ENCODE measurements at places on chromosomes 3 and 15.
A peak's percentile ranks its signal among the peaks of the same experiment; 100 is the strongest.

DNA sequence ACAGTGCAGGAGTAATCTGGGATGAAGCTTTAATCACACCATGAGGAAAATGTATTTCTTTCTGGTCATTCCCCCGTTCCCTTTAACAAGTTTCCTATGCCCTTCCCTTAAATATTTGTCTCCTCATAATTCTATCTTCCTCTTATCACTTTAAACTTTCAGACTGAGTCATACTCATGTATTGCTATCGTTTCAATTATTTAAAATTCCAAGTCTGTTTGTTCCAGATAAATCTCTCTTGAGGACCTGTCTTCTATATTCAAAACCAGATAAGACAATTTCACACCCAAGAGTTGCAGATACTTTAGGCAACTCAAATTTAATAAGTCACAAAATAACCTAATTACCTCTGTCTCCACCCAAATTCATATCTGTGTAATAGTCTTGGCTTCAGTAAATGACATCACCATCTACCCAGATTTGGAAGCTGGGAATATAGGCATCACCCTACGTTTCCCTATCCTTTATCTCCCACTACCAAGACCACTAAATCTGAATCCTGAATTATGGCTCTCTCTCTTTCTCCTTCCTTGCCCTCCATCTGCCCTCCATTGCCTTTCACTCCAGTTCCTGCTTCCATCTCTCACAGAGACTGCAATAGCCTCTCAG is 220.1 kb downstream of the PYDC2 start:
- DNase-seq, result no peak

GRCh38 chr3:151276038-151276686 is 2.2 kb downstream of the P2RY14 start:
- no peak for DNase-seq

- DNase-seq, result no peak
Observed at GRCh38 chr15:89857673-89858072, 36.1 kb downstream of the AP3S2 start.

- DNase-seq, result no peak
Observed at GRCh38 chr15:78056714-78057269, 20.7 kb downstream of the TBC1D2B start.

DNA sequence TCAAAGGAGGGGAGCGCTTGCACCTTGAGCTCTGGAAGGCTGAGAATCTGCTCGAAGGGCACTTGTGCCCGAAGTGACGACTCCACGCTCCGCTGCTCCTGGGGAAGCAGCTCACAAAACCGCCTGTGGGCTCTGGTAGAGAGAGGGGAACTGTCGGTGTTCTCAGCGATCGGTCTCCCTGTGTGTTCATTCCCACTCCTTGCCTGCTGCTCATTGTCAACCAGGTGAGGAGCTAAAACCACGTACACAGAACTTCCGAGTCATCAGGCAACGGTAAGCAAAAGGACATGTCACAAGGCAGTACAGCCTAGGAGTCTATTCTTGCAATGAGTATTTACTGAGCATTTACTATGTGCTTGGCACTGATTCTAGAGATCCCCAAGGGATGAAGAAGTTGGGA is 1.5 kb downstream of the CIB1 start:
- DNase-seq, result no peak

GRCh38 chr15:91561371-91562100 is 292.0 kb upstream of the SLCO3A1 start:
- DNase-seq, result no peak

- DNase-seq, result no peak
Observed at GRCh38 chr3:32945136-32945535, 6.3 kb upstream of the CCR4 start.

DNA sequence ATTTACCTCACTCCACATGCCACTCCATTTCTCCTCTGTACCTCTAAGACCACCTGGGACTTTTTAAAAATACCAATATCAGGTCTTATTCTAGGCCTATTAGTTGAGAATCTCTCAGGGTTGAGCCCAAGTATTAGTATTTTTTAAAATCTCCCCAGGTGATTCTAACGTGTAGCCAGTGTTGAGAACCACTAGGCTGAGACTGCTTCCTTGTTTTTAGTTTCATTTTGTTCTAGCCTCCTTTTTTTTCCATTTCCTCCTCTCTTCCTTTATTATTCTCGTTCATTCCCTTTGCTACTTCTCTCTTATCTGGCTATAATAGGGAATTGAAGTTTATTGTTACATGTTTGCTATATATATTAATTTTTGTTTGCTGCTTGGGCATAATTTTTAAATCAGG is 217.8 kb upstream of the CD96 start:
- DNase-seq, result no peak

GRCh38 chr3:55524565-55525244 is 37.6 kb upstream of the WNT5A start:
- DNase-seq, result no peak

- no peak for DNase-seq
Observed at GRCh38 chr3:134600206-134600605, 50.6 kb downstream of the KY start.

- DNase-seq, result no peak
Observed at GRCh38 chr3:151879037-151879436, 5.6 kb downstream of the SUCNR1 start.

GRCh38 chr3:56921573-56922453 is 120.1 kb upstream of the ARHGEF3 start:
- DNase-seq, result no peak

- DNase-seq, result no peak
Observed at GRCh38 chr15:60767134-60767824, 288.3 kb upstream of the ICE2 start.

GRCh38 chr3:102225407-102226132 is 209.2 kb upstream of the ZPLD1 start:
- no peak for DNase-seq

DNA sequence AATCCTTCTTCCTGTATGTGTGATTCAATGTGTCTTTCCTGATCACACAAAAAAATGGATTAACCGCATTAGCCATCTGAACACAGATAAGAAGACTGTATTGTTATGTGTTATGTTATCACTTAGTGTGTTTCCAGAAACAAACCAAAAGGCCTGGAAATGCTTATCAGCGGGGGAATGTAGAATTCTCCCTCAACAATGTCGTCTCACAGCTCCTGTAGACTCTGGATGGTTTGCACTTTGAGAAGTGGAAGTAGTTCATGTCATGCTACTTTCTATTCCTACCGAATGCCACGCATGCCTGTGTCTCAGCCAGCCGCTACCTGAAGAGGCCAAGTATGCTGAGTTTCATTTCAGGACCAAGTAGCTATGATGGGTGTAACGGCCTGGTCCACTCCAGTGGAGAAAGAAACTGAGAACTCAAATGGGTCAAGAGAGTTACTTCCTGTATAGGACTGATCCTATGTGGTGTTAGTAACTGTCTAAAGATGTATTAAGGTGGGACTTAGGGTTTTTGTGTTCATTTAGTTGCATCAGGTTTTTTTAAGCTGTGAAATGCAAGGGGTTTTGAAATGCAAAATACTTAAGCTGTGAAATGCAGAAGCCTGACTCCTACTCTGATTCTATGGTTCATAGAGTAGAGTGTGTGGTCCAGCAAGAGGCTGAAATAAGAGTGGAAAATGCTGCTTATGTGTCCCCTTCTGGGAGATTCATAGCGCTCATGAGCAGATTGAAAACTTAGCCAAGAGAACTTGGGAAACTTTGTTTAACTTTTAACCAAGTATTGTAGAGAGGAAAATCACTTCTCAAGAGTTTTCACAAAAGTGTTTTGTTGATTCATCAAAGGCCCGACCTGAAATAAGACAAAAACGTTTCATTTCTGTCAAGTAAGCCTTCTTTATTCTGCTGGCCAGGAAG is 118.5 kb upstream of the LMOD3 start:
- DNase-seq, result no peak

- DNase-seq, result no peak
Observed at GRCh38 chr15:63978511-63979261, 67.6 kb downstream of the DAPK2 start.

DNA sequence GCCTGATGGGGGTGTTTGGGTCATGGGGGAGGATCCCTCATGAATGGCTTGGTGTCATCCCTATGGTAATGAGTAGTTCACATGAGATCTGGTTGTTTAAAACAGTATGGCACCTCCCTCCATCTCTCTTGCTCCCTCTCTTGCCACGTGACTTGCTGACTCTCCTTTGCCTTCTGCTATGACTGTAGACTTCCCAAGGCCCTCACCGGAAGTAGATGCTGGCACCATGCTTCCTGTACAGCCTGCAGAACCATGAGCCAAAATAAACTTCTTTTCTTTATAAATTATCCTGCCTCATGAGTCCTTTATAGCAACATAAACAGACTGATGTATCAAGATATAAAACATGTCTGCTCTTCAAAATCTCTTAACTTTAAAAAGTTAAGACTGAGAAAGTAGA is 96.1 kb downstream of the TFDP2 start:
- no peak for DNase-seq

- no peak for DNase-seq
Observed at GRCh38 chr3:42667523-42668412, 14.3 kb downstream of the ZBTB47 start.

- DNase-seq, result no peak
Observed at GRCh38 chr3:37862219-37862902, 681 bp downstream of the CTDSPL start.

DNA sequence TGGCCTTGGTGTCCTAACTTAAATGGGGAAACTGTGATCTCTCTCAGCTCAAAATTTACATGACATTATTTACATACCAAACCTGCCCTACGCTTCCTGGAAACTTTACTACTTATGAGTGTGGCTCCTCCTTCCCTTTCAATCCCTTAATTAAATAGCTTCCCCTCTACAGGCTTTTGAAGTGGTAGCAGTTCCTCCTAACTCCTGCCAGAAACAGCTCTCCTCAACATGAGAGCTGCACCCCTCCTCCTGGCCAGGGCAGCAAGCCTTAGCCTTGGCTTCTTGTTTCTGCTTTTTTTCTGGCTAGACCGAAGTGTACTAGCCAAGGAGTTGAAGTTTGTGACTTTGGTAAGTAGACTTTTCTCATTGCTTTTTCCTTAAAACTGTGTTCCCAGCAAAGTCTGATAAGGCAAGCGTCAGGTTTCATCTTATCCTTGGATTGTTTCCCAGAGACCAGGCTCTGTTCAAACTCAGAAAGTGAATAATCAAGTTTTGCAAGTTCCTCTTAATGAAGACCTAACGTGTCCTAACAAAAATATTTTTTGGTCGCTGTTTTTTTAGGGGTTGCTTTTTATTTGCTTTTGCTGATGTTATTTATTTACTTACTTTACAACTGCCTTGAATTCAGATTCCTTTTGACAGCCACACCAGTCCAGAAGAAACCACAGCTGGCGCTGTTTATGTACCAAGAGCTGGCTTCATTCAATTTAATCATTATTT is at the start of gene ACP3:
ACP3 (plus strand) TSS at position 179 of the 720 bp plus-strand sequence; CDS start at position 229, 50 bp downstream.
- DNase-seq, result peak; percentile 7

DNA sequence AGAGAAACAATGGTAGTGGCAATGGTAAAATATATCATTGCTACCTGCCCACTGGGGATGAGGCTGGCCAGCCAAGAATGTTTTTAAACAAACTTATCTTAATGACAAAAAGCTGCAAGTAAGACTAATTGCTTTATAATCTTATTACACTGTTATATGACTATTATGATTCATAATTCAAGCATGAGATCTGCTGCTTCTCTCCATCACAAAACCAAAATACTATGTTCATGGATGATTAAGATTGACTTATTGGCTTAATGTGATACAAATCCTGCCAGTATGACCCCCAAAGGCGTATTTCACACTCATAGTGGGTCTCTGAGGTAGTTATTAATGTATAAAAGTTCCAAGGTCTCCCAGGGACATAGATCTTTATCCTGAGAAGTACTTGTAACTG is 52.6 kb downstream of the FBN1 start:
- DNase-seq, result no peak

- DNase-seq, result no peak
Observed at GRCh38 chr15:94225616-94226015, 5.7 kb upstream of the MCTP2 start.

DNA sequence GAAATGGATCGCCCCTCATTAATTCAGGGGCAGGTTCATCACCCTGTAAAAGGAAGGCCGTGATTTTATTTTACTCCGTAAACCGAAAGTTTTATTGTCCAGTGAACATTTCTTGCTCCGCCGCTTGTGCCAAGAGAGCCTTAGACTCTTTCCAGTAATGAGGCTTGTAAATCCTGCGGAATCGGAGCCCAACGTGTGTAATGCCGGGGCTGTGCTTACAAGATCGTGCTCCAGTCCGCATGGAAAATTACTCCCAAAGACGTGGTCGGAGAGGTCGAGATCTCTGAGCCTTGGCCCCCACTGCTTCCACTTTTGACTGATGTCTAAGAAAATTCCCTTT is 649 bp upstream of the PLOD2 start:
- DNase-seq, result peak; percentile 58

DNA sequence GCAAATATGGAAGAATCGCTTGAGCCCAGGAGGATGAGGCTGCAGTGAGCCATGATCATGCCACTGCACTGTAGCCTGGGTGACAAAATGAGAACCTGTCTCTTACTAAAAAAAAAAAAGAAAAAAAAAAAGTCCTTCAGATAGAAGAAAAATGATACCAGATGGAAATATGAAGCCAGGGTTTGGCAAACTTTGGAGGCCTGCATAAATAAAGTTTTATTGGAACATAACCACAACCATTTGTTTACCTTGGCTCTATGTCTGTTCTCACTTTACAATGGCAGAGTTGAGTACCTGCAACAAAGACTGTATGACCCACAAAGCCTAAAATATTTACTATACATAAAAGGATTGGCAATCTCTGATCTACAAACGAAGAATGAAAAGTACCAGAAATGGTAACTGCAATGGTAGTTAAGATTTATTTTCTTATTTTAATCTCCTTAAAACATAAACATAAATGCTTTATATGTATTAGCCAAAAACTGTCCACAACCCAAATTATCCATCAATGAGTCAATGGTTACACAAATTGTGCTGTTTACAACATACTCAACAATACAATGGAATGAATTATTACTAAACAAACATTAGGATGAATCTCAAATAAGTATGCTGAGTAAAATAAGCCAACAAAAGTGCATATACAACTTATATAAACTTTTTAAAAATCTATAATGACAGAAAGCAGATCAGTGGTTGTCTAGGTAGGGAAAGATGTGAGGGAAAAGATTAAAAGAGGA is 41.8 kb downstream of the GOLGB1 start:
- DNase-seq, result no peak

GRCh38 chr15:41484937-41485625 is 8.6 kb upstream of the ITPKA start:
- DNase-seq, result no peak

- no peak for DNase-seq
Observed at GRCh38 chr3:184050217-184050847, 2.5 kb upstream of the HTR3C start.

DNA sequence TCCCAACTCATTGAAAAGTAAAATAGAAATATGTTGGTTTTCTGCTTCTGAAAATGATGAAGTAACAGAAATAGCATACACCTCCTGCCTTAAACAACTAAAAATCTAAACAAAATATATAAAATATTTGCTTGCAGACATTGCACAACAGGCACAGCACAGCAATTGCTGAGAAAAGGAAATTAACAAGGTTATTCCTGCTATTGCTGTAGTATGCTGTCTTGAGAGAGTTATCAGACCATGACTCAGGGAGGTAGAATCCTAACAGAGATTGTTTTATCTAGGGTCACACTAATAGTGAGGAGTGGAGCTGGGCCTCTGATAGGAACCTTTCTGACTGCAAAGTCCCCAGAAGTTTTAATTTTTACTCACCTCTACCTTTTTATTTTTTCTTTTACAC is 72.6 kb downstream of the ZBTB20 start:
- DNase-seq, result no peak

Measured in tibial nerve (tissue), 4 donors.